Amygdala (tissue), 56 donors: ENCODE measurements at places on chromosomes 16 and 17.

GRCh38 chr16:28267356-28267755 lies 25.0 kb upstream of the SBK1 start:
- no peak for DNase-seq

GRCh38 chr17:56786989-56787482 lies 46.7 kb downstream of the C17orf67 start:
- no peak for DNase-seq

DNA sequence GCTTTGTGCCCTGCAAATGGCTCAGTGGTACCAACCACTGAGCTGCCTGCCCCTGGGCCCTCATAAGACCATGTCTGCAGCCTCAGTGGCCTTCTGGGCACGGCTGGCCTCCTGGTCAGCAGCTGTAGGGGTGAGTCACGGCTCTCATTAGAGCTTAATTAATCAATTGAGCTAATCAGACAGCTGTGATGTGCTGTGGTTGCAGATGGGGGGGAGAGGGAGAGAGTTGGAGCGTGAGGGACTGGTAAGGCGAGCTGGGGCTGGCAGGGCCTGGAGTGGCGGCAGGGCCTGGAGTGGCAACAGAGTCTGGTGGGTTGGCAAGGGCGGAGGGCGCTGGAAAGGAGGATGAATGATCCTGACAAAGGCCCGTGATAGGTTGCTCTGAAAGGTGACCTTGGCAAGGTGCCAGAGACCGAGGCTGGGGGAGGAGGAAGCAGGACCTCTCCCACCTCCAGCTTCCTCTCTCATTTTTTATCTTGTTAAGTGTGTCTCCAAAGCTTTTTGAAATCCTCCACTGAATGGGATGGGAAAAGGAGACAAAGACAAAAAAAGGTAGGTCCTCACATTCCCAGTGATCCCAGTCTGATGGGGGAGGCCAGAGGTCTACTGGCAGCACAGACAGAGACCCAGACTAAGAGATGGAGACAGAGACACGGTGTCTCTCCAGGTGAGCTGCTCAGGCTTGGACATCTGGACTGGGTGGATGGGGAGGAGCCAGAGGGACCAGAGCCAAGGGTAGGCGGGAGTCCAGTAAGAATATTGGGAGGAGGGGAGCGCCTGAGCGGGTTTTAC lies 41.6 kb downstream of the DCAKD start:
- no peak for DNase-seq

- no peak for DNase-seq
Observed at GRCh38 chr17:49121696-49122292, 10.8 kb upstream of the B4GALNT2 start.

- DNase-seq, result no peak
Observed at GRCh38 chr16:82814059-82814458, 187.3 kb downstream of the CDH13 start.

DNA sequence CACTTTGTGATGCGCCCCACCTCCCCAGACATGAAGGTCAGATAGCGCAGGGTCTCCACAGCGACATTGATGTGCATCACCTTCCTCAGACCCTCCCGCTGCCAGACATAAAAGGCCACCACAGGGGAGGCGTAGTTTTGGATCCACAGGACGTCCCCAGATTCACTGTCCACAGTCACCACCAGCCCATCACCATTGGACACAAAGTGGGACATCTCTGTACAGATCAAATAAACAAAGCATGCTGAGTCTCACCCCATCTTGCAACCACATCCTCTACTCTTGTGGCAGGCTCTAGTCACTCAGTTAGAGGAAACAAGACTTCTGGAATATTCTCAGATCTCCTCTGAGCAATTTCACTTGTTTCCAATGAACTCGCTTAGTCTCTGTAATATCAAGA lies 46.3 kb upstream of the ICAM2 start:
- DNase-seq, result no peak

- DNase-seq, result no peak
Observed at GRCh38 chr16:49778202-49778930, 77.5 kb downstream of the ZNF423 start.

GRCh38 chr17:60094754-60095153 lies 16.0 kb upstream of the HEATR6 start:
- DNase-seq, result no peak

DNA sequence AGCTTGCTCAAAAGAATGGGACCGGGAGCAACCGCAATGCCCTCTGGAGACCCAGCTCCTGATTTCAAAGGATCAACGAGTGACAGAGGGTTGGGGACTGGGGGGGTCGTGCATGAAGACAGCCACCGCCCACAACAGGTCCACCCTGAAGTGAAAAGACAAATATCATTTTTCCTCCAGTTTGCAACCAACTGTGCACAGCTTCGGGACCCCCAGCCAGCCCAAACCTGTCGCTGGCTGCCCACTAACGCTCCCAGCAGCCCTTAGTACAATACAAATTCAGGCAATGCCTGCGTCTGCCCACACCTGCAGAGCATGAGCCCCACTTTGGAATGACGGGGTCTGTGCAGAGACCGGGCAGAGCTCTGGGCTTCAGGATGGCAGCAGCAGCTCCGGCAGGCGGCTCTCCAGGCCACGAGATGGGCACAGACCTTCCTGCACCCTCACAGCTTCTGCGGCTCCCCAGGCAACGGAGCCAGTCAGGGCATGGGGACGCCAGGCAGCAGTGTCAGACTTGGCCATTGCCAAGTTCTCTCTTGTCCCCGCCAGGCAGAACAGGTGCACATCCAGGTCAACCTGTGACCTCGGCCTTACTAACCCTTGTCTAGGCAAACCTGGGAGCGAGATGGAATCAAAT lies 60.1 kb downstream of the TBC1D16 start:
- no peak for DNase-seq

DNA sequence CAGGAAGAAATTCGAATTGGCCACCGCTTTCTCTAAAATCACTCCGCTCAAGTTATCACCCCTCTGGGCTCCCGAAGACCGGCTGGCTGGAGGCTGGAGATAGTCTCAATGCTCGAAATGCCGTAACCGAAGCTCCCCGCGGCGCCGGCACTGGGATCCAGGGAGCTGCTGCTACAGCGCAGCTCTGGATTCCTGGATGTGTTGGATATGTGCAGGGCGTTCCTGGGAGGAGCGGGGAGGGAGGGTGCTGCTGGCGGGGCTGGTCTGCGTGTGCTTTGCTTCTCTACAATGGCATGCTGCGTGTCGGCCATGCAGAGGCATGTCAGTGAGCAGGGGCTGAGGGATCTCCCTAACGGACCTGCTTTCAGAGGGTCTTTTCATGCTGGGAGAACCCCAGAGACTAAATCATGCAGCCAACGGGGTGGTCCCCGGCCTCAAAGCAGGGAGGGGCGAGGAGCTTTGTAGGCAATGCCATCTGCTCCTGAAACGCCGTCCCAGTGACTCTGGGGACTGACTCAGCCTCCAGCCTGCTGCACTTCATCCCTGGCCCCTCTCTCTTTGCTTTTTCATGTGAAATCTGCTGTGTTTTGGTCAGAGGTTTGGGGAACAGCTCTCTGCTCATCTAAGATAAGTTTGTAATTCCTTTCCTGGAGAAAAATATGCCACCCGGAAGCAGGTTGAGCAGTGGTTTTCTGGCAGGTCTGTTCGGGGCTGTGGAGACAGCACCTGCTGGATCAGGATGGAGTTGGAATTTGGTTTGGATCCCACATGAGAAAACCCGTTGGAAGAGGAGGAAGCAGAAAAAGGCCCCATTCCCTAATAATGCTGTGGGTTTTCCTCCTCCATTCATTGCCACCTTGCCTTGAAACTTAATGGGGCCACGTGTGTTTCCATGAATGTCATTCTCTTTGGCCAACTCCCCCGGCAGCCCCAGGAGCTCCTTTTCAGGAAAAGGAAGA lies 311.4 kb downstream of the SEC14L1 start:
- peak; percentile 65 for DNase-seq

GRCh38 chr16:52549011-52549692 lies 2.2 kb upstream of the TOX3 start:
- no peak for DNase-seq

- no peak for DNase-seq
Observed at GRCh38 chr17:545156-545555, 169.5 kb downstream of the VPS53 start.

DNA sequence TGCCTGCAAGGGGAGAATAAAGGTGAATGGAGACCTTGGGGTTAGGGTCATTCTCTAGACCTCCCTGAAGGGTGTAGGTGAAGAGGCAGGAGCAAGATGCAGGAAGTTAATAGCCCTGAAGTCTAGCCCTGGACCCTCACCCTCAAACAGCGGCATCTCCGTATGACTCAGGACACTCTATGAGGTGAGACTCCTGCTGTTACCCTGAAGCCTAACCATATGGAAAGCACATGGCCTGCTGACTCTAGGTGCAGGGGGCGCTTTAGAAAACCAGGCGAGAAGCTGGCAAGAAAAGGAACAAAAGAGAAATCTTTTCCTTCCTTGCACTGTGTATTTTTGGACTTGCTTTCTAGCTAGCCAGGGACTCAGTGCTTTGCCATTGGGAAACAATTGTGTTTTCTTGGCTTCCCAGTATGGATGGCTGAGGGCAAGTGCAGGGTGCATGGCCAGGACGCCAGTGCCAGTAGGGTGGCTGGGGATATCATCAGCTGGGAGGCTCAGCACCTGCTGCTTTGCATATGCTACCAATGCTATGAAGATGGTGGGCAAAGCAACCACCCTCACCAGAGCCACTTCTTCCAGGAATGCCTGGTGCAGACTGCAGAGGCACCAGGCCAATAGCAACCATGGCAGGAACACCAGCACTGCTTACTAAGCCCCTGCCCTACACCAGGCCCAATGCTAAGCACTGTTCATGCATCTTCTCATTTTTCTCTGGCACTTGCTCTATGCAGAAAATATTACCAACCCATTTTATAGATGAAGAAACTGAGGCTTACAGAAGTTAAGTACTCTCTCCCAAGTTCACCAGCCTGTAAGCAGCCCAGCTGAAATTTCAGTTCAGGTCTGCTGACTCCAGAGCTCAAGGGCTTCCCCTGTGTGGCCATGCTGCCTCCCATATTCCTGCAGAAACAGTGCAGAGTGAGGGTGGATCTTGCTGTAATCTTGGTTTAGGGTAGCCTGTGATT lies 425.1 kb downstream of the SLC39A11 start:
- DNase-seq, result no peak

- DNase-seq, result no peak
Observed at GRCh38 chr16:75217389-75217851, 1.4 kb upstream of the CTRB1 start.

GRCh38 chr16:89168381-89169189 lies 3.0 kb upstream of the CDH15 start:
- no peak for DNase-seq
